Activated CD8-positive, alpha-beta memory T cell treated with anti-CD3 and anti-CD28 coated beads for 24 hours (primary cell): ENCODE measurements at places on chromosomes 2 and 18.

- no peak for DNase-seq
These were observed 160.0 kb downstream of the UBE2E3 start for GRCh38 chr2:181140414-181140813.

DNA sequence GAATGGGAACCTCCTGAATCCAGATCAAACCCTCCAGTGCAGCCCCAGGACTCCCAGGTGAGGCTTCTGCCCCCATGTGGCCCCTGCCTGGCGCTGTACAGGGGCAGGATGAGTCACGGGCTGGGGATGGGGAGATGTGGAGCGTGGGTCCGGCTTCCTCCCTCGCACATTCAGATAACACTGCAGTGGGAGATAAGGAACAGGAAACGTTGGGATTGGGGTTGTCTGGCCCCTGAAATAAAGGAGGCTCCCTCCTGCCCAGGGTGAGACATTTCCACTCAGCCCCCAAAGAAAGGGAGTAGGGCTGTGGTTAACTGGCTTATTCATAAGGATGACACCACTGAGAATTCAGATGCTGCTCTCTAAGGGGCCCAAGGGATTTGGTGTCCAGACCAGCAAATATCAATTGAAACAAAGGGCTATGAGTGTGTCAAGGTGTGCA, 30.7 kb downstream of the IGFBP5 start:
- no peak for DNase-seq

GRCh38 chr2:11914455-11914854, 168.0 kb downstream of the LPIN1 start:
- DNase-seq: no peak

DNA sequence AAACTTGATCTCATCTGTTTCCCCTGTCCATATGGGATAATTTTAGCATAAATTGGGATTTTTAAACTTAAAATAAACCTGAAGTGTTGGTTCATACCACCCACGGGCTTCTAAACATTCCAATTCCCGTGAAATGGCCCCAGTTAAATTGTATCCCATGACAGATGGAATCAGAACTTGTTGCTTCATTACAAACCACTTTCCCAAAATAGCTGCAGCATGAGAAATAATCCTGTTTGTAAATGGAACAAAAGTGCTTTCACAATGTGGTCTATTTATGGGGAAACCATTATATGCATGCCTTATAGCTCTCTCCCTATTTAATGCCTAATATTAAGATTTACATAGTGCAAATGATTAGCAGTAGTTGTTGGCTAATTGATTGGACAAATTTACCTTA, 15.9 kb downstream of the SCG2 start:
- DNase-seq: no peak

DNA sequence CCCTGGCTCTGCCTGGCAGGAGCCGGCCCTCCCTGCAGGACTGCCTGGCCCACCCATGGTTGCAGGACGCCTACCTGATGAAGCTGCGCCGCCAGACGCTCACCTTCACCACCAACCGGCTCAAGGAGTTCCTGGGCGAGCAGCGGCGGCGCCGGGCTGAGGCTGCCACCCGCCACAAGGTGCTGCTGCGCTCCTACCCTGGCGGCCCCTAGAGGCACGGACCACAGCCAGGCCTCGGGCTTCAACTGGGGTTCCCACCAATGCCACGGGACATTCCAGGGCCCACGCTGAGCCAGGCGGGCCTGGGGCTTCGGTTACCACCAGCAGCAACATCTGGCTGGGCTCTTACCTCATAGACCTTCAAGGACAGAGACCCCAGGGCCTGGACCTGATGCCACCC, 6.1 kb upstream of the GMPPA start:
- DNase-seq: no peak

GRCh38 chr2:28300485-28301341, 91.9 kb upstream of the FOSL2 start:
- DNase-seq: peak; percentile 33

GRCh38 chr18:22210311-22210754, 40.9 kb downstream of the GATA6 start:
- no peak for DNase-seq

DNA sequence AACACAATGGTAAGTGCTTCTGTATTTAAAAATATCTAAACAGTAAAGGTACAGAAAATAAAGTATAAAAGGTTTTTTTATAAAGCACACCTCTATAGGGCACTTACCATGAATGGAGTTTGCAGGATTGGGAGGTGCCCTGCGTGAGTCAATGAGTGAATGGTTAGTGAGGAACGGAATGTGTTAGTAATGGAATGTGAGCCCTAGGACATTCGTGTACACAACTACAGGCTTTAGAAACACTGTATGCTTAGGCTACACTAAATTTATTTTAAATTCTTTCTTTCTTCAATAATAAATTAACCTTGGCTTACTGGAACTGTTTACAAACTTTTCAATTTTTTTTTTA, 337.9 kb upstream of the SLC39A10 start:
- no peak for DNase-seq

- DNase-seq: no peak
These were observed 82.2 kb downstream of the SOCS6 start for GRCh38 chr18:70370762-70371733.

DNA sequence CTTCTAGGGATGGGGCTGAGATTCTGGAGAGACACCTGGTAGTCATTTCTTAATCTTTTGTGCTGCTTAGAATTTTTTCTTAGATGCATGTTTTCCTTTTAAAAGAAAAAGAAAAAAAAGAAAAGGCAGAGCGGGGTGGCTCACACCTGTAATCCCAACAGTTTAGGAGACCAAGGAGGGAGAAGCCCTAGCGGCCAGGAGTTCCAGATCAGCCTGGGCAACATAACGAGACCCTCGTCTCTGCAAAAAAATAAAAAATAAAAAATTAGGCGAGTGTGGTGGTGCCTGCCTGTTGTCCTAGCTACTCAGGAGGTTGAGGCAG, 46.0 kb upstream of the ATP6V1B1 start:
- DNase-seq: no peak

DNA sequence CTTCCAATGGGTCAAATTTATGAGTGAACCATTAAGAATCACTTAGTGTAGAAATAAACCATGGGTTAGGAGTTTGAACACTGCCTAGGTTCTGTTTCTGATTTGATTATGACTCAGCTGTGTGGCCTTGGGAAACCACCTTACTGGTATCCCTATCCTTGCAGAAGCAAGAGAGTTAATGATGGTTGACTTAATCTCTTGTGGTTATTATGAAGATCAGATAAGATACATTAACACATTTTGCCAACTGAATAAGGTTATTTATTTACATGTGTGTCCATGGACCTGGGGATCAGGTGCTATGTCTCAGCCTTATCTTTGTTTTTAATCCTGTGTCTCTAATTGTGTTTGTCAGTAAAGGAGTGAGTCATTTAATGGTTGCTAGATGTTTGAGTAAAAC, 5.4 kb upstream of the KCNJ13 start:
- DNase-seq: no peak

DNA sequence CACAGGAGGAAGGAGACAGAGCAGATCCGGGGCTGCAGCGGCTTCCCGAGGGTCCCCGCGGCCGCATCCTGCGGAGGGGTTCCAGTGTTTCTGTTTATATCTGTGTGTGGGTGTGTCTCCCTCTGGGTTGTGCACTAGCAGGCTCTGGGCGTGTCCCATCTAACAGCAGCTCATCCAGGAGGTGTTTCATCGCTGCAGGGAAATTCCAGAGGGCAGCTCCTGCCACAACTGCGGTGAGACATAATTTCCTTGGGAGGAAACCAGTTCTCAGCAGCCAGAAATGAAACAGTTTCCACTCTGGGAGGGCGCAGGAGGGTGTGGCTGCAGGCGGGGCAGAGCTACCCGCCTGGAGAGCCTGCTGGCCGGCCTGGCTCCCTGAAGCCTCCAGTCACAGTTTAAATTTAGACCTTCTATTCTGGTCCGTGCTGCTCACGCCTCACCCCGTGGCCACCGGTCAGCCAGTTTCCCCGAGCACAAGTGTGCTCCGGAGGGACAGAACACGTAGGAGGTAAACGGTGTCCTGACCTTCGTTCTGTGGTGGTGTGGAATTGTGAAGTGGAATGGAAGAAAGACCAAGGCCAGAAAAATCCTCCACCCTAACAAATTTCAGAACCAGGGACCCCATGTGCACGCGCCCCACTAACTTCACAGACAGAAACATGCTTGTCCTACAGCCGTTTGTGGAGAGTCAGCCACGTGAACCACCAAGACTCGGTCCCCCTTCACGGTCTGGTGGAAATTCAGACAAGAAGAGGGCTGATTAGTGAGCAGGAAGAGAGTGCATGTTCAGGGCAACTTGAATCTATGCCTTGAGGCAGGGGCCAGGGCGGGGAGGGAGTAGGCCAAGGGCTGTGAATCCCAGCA, 50.2 kb downstream of the TEX44 start:
- DNase-seq: peak; percentile 72
